ENCODE measurements at places on chromosomes 2 and 18.

GRCh38 chr2:159892990-159893810 lies 95.2 kb upstream of the CD302 start:
- H3K4me1 ChIP-seq, result peaks cover 14% of the 10 kb centered on the region
- peaks cover 12% of the 10 kb centered on the region for H3K36me3 ChIP-seq
- H3K27ac ChIP-seq, result no peak overlapping the region
- DNase-seq, result no peak

GRCh38 chr2:69505710-69506109 lies 68.5 kb upstream of the NFU1 start:
- H3K27ac ChIP-seq, result peak overlapping the region; percentile 44
- peaks cover 22% of the 10 kb centered on the region for H3K4me1 ChIP-seq
- DNase-seq, result no peak

DNA sequence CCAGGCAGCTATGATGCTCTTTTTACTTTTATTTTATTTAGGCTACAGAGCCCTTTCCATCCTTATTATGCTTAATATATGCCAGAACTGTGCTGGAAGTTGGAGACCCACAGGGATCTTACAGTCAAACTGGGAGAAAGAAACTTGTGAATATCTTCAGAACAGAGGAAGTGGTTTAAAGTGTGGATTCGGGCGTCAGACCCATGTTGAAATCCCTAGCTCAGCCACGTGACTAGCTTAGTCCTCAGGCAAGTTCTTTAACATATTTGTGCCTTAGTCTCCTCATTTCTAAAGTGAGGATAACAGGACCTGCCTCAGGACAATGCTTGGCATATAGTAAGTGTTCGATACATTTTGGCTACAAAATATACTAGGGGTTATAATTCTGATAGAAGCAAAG lies 59.1 kb downstream of the MAP3K20 start:
- peaks cover 7% of the 10 kb centered on the region for H3K36me3 ChIP-seq
- peak; percentile 38 for DNase-seq
- H3K27me3 ChIP-seq, result peaks cover 9% of the 10 kb centered on the region

GRCh38 chr2:162233197-162233596 lies 10.0 kb downstream of the FAP start:
- no peak overlapping the region for H3K27ac ChIP-seq
- H3K36me3 ChIP-seq, result no peaks in the 10 kb centered on the region
- peaks cover 9% of the 10 kb centered on the region for H3K27me3 ChIP-seq
- H3K4me1 ChIP-seq, result no peaks in the 10 kb centered on the region

DNA sequence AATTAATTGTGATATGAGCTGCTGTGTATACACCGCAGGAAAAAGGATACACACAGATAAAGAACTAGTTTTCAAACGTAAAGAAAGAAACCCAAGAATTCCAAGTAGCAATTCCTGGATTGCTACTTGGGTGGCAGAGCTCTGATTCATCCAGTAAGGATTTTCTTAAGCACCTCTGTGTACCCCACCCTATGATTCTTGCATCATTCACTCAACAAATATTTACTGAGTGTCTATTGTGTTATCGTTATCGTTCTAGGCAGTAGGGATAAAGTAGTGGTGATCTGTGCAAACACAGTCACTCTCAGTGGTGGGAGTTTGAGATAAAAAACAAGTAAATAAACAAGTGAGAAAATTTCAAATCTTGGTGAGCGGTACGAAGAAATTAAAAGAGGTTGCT lies 4.9 kb upstream of the TMEM200C start:
- H3K27ac ChIP-seq, result no peak overlapping the region
- no peak overlapping the region for H3K4me3 ChIP-seq
- no peak for DNase-seq
- H3K4me1 ChIP-seq, result no peaks in the 10 kb centered on the region
- H3K27me3 ChIP-seq, result peaks cover 55% of the 10 kb centered on the region
